ENCODE measurements at places on chromosomes 7 and 10.

- DNase-seq = no peak
These were observed 8.2 kb upstream of the RET start for GRCh38 chr10:43068471-43069210.

DNA sequence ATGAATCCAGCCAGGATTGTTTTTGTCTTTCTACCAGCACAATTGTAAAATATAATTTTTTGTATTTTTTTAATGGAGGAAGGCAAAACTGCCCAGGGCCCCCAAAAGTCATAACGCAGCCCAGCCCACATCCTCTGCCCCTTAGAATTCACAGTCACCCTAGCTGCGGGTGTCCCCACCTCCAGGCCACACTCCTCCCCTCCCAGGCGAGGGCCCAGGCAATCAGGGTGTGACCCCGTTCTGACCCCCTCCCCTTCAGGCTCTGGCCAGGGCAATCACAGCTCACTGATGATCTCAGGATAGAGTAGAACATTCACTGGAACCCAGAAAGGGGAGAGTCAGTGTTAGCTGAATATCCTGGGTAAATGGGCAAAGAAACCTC is 92.0 kb upstream of the MACROH2A2 start:
- no peak for DNase-seq

- no peak for DNase-seq
These were observed 38.1 kb upstream of the XPNPEP1 start for GRCh38 chr10:109961174-109962001.

- no peak for DNase-seq
These were observed 310.9 kb downstream of the CTNNA3 start for GRCh38 chr10:67385089-67385488.

DNA sequence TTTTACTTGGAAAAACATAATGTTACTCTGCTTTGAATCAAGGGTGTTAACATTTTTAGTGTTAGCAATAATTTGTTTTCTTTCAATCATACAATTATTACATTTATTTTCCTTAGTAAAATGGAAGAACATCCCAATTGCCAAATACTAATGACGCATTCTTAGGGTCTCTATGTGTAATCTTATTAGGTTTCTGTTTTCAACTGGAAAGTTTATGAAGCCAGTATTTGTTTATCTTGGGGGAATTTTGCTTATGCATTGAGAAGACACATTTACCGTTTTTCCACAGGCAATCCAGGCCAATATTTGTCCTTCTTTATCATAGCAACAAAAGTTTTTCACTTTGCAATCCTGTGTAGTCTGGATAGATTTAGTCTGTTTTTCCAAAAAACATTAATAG is 134.5 kb downstream of the CPED1 start:
- DNase-seq = no peak

DNA sequence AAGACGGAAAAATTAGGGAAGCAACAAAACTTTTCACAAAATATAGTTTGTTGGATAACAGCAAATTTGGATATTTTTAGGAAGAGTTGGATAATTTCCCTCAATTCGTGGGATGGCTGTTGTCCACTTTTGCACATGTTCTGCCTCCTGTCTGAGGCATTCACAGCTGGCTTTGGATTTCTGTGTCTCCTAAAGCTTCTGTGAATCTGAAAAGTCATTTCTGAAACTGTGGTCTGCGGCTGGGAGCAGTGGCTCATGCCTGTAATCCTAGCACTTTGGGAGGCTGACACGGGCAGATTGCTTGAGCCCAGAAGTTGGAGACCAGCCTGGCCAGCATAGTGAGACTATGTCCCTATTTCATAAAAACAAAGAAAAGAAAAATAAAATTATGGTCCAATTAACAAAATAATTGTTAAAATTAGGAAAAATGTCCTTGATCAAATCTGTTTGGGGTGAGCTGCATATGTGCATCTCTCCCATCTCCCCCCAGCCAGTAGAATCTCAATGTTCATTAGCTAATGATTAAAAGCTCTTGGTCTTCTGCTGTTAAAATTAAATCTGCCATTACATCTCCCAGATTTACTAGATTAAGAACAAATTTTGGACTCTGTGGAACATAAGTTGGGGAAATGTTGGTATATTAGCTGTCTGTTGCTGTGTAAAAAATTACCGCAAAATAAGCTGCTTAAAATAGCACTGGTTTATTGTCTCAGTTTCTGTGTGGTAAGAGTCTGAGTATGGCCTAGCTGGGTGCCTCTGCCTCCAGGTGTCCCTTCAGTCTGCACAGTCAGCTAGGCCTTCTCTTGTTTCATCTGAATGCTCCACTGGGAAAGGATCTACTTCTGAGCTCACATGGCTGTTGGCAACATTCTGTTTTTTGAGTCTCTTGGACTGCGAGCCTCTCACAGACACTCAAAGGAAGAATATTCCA is 332.0 kb upstream of the FZD1 start:
- DNase-seq = no peak

DNA sequence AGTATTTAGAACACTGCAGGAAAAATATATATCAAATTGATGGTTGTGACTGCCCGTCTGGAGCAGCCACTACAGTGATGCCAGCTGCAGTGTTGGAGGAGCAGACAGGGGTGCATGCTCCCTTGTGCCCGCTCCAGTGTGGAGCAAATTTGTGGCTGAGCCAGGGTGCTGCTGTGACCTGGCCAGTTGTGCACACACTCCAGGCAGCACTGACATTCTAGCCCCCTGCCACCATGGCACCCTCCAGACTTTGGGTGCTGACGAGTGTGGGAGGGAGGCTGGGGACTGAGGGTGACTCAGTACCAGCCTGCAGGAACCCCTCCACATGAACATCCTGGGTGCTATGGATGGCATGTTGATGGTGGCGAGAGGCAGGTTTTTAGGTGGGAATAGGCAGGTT is 160.0 kb upstream of the PCDH15 start:
- no peak for DNase-seq
